Activated T-helper 9 cell treated with anti-CD3 and anti-CD28 coated beads, Interleukin-2, amount 50 U/mL, for 16 hours (primary cell): ENCODE measurements at places on chromosomes 3 and 15.
A peak's percentile ranks its signal among the peaks of the same experiment; 100 is the strongest.

GRCh38 chr3:190677001-190677400 lies 163.1 kb downstream of the IL1RAP start:
- no peak for DNase-seq

GRCh38 chr3:3177861-3178497 lies 1.5 kb downstream of the CRBN start:
- no peak for DNase-seq

GRCh38 chr3:113721636-113722035 lies 24.4 kb downstream of the NAA50 start:
- DNase-seq, result no peak

DNA sequence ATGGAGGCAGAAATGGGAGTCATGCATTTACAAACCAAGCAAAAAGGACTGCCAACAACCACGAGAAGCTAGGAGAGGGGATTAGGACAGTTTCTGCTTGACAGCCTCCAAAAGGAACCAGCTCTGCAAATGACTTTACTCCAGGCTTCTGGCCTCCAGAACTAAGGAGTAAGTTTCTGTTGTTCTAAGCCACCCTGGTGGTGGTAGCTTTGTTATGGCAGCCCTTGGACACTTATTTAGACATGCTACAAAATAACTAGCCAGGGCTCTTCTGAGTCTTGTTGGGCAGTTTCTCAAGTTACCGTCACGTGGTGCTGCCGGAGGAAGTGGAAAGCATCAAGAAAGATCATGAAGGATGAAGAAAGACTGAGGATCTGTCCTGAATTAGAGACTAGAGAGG lies 386.5 kb downstream of the LRTM1 start:
- DNase-seq, result no peak

- DNase-seq, result no peak
These were observed 643.2 kb downstream of the SQOR start for GRCh38 chr15:46278062-46278461.

DNA sequence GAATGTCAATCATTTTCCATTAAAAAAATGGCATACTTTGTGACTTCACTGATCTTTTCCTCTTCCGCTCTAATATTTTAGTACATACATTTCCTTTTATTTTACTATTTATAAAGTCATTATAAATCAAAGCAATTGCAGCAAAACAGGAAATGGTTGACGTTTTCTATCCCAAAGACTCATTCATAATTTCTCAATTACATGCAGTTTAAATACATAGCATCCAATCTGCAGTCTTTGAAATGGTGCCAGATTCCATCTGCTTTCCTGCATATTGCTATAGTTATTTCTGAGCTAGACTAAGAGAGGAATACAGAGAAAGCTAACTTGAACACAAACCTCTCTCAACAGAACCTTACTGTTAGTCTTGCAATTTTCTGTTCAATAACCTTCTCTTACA lies 179.8 kb downstream of the ZPLD1 start:
- DNase-seq, result no peak

- DNase-seq, result no peak
These were observed 201.8 kb downstream of the CACNA2D3 start for GRCh38 chr3:54324103-54324502.

- no peak for DNase-seq
These were observed 31.4 kb upstream of the LYZL4 start for GRCh38 chr3:42441791-42442190.

DNA sequence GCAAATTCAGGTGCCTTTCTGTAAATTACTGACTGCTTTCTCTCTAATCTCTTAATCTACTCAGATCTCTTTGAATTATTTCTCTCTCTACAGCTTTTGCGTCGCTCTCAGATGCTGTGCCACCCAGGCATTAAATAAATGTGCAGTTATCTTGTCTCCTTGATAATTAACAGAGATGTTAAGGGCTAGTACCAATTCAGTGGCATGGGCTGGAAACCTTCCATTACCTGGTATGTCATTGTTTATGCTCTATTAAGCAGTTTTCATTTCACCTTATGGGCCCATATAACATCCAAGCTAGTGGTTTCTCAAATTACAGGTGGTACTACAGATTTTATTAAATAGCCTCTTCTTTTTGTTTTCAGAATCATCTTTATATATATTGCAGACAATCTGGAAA lies 66.0 kb downstream of the PEX5L start:
- DNase-seq, result no peak

DNA sequence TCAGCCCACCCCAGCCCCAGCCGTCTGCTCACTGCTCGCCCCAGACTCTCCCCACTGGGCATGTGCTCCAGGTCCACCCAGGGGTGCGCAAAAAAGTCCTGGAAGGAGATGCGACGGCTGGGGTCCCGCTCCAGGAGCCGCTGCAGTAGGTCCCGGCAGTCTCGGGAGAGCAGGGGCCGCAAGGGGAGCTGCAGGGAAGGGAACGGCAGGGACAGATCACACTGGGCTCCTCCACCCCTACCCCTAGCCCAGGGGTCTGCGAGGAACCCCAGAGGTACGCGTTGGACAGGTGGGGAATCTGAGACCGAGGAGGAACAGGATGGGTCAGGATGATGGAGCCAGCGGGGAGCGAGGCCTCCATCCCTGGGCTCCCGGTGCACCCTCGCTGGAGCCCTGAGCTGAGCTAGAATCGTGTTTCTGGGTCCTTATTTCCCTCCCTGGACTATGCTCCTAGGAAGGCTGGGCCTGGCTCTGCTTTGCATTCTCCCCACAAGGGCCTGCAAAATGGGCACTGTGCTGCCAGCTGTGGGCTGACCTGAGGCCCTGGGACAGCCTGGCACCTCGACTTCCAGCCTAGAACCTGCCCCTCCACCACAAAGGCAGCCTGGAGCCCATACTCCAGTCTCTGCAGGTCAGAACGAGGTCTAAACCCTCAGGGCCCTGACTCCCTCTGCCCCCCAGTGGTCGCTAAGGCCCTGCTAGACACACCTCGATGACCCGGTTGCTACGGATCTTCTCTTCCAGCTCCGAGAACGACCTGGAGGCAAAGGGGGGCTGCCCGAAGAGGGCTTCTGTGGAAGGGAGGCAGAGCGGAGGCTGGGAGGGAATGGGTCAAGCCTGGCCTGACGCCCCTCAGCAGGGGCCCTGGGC lies 3.2 kb downstream of the ULK3 start:
- DNase-seq, result no peak

GRCh38 chr3:43256714-43257461 lies 29.5 kb upstream of the SNRK start:
- DNase-seq, result no peak

GRCh38 chr3:129632977-129633376 lies 26.5 kb upstream of the PLXND1 start:
- DNase-seq, result no peak

- DNase-seq, result peak; percentile 8
These were observed 759 bp upstream of the TTBK2 start for GRCh38 chr15:42921342-42921731.

GRCh38 chr3:44198284-44199269 lies 43.1 kb upstream of the TOPAZ1 start:
- DNase-seq, result peak; percentile 30

DNA sequence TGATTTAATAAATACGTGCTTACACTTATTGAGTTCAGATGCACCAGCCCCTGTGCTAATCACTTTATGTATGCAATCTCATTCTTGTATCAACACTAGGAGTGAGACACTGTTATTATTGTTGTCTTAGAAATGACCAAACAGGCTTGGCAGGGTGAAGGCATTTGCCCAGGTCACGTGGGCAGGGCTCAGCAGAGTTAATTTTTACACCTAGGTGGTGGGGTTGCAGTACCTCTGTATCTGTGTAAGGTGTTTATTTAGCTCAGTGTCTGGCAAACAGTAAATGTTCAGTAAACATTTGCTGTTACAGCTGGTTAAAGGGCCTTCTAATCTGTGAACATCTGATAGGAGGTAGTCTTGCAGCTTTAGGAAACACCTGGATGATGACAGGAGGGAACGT lies 200.0 kb downstream of the CACNA2D3 start:
- no peak for DNase-seq
